ENCODE measurements at places on chromosomes 6 and 20.
A peak's percentile ranks its signal among the peaks of the same experiment; 100 is the strongest.

GRCh38 chr6:46914279-46914810 lies 7.4 kb downstream of the ADGRF5 start:
- DNase-seq: no peak

DNA sequence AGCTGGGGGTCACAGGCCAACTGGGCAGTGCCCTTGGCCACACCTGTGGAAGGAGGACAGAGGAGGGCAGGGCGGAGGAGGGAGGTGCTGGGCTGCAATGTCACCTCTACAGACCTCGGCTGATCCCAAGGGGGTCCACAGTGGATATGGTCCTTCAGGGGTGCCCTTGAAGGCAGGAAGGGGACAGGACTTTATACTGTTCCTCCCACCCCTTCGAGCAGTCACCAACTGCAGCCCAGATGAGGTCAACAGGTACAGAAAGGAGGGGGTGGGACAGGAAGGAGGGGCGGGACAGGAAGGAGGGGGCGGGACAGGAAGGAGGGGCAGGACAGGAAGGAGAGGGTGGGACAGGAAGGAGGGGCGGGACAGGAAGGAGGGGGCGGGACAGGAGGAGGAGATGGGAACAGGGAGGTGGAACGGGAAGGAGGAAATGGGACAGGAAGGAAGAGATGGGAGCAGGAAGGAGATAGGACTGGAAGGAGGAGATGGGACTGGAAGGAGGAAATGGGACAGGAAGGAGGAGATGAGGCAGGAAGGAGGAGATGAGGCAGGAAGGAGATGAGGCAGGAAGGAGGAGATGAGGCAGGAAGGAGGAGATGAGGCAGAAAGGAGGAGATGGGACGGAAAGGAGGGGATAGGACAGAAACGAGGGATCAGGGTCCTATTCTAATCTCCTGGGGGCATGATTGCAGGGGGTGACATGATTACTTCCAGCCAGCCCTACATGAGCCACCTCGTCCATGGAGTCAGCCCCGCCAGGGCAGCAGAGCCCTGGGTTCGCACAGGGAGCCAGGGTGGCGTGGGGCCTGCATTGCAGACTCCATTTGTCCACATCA lies 19.4 kb upstream of the MRGBP start:
- DNase-seq: peak; percentile 26

GRCh38 chr20:56328861-56329260 lies 29.9 kb upstream of the FAM210B start:
- no peak for DNase-seq

- no peak for DNase-seq
Observed at GRCh38 chr6:42915732-42916131, at the start of gene PTCRA. Gene PTCRA, plus strand, starts transcription at chr6:42916053. Its CDS starts 17 bp downstream, at chr6:42916070.

DNA sequence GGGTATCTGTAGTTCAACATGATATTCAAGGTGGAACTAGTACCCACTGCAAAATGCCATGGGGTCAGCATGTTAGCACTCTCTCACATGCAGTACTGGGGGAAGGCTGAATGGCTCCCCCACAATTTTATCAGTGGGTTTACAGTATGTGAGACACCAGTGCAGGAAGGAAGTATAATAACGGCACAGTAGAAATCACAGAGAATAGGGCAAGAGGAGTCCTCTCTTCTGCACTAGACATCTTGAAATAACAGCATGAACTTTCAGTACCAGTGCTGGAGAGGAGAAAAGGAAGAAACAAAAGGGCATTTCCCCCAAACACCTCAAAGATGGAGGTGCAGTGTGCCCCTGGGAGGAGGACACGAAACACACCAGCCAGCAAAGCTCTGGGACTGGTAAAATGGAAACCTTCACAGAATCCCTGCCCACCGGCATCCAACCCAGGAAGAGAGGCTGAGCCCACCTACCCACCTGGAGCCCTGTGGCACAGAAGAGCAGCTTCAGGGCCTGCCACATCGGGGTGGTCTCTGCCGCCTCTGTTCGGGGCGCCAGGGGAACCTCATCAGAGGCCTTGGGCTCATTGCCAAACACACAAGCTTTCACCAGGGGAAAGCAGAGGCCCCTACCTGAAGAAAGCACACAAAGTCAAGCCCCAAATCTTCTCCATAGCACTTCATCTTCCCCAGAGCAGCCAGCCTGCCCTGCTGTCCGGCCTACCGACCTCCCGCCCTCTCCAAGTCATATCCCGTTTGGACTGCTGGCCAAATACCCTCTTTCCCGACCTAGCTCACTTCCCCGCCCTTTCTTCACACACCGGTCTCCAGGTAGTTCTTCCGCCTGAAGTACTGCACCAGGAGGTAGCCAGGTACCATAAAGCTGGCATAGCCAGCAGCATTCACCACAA lies 1.2 kb downstream of the SLC35B2 start:
- no peak for DNase-seq

GRCh38 chr20:62760471-62760855 lies 35.8 kb upstream of the MRGBP start:
- DNase-seq: no peak

DNA sequence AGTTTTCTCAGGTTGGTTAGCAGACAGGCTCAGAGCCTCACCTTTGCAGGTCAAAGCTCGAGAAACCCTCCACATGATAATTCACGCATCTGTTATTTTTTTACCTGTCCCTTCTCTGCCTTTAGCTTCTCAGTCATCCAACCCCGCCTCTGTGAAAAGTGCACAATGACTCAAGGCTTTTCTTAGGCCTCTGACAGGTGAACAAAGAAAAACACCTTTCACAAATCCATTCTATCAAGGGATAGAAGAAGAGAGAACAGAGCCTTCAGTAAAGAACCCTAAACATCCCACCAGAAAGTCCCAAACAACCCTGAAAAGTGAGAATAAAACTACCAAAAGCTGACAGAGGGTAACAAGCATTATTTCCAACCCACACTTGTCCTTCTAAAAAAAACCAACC lies 178.2 kb downstream of the GJA10 start:
- no peak for DNase-seq

- DNase-seq: no peak
Observed at GRCh38 chr6:157240059-157240959, 83.0 kb downstream of the TMEM242 start.

DNA sequence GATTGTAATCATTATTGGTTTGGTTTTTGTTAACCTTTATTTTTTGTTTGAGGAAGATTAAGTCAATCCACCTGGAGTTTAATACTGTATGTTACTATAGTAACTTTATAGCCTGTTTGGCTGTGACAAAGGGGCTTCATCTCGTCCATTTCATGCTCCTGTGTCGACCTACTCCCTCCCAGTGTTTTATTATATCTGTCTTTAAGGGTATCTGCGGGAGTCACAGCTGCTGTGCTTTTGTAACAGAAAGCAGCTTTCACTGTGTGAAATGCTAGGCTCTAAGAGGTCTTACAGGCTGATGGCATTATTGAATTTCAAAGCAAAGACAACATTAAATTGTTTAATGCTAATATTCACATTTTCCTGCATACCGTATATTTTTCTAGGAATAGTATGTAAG lies 698.0 kb upstream of the POU3F2 start:
- DNase-seq: no peak

DNA sequence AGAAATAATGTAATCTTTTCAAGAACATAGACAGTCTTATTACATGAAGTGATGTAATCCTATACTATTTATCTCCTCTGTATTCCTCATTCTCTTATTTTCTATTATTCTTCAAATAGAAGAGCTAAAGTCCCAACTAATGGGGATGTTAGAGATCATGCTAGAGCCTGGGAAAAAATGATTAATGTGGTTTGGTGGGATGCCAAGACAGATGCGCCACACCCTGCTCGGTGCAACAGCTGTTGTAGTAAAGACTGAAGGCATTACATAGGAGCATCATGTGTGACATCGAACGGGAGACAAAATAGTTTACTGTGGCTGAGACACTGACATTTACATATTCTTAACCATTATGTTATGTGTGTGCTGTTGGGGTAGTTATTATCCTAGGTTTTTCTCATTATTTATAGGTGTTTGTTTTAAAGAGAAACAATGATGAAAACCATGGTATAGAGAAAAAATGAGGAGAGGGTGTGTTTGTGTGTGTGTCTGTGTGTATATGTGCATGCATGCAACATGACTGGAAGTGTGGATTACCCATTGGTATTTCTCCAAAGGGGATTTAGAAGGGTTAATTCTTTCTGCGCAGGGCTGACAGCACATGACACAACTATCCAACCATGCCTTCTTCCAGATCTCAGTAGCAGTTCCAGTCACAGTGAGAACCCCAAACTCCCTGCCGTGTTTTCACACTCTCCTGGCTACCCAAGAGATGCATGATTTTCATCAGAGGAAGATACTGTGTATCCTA lies 155.3 kb downstream of the EYA4 start:
- no peak for DNase-seq

Data from effector memory CD4-positive, alpha-beta T cell (primary cell).